CD4-positive, alpha-beta T cell treated with Interleukin-1 beta for 1 hour (primary cell): ENCODE measurements at places on chromosomes 16 and 17.
A peak's percentile ranks its signal among the peaks of the same experiment; 100 is the strongest.

- DNase-seq, result no peak
These were observed 467.1 kb downstream of the SOX9 start for GRCh38 chr17:72587773-72588511.

- DNase-seq, result no peak
These were observed 28.9 kb downstream of the G6PC1 start for GRCh38 chr17:42929497-42929844.

GRCh38 chr16:29699324-29700219, 20.6 kb downstream of the QPRT start:
- no peak for DNase-seq

- no peak for DNase-seq
These were observed 44.2 kb downstream of the SNX20 start for GRCh38 chr16:50636753-50637374.

DNA sequence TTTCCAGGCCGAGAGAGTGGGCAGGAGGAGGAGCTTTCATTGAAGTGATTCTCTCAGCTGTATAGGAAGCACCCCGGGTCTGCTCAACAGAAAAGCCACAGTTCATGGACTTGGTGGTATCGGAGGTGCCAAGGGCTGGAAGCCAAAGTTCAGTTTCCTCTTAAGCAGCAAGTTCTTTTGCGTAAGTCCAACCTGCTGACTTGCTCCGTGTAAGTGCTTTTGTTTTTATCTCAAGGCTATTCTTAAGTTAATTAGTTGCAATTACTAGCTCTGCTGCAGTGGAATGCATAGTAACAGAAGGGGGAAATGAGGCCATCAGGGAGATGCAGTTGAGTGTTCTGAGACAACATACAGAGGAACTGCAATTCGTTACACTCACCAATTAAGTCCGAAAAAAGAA, 44.6 kb downstream of the SMIM36 start:
- no peak for DNase-seq

GRCh38 chr17:74443516-74444296, 11.8 kb downstream of the GPRC5C start:
- no peak for DNase-seq

GRCh38 chr17:38559051-38559879, 46.5 kb downstream of the SRCIN1 start:
- DNase-seq, result peak; percentile 88

DNA sequence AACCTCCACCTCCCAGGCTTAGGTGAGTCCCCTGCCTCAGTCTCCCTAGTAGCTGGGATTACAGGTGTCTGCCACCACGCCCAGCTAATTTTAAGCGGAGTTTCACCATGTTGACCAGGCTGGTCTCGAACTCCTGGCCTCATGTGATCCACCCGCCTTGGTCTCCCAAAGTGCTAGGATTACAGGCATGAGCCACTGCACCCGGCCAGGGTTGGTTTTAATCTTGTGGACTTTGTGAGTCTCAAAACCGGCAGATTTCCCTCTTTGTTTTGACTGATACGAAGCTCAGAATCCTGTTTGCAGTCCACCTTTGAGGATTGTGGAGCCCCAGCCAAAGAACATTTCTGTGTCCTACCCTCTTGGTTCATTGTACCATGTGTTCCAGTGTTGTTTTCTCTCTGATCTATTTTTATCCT, 16.4 kb upstream of the CPSF4L start:
- DNase-seq, result no peak

DNA sequence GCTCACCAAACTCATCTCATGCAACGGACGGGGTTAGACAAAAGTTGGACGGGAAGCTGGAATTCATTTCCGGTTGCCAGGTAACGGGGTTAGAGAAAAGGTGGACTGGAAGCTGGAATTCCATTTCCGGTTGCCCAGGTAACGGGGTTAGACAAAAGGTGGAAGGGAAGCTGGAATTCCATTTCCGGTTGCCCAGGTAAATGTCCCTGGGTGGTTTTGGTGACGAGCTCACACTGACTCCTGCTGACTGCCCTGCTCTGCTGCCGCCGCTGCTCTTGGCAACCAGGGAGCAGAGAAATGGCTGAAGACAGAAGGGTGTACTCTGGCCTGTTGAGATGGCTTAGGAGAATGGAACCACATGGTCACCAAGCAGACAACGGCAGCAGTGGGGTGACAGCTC, 170.3 kb upstream of the RPH3AL start:
- no peak for DNase-seq

- no peak for DNase-seq
These were observed 24.8 kb upstream of the NAGS start for GRCh38 chr17:43979671-43980070.

GRCh38 chr17:33992113-33992512, 263.0 kb upstream of the CCL2 start:
- DNase-seq, result no peak

- DNase-seq, result no peak
These were observed 30.5 kb downstream of the TMEM98 start for GRCh38 chr17:32958418-32958817.

- DNase-seq, result no peak
These were observed 25.7 kb upstream of the RASL10B start for GRCh38 chr17:35705705-35706104.

DNA sequence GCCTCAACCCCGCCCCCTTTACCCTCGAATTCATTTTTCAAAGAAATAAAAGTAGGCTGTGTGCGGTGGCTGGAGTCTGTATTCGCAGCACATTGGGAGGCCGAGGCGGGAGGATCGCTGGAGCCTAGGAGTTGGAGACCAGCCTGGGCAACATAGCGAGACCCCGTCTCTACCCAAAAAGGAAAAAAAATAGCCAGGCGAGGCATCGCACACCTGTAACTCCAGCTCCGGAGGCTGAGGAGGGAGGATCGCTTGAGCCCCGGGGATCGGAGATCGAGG, 671 bp upstream of the TOP2A start:
- DNase-seq, result no peak

- DNase-seq, result no peak
These were observed 8.4 kb downstream of the ZNF319 start for GRCh38 chr16:57992084-57992483.

GRCh38 chr17:796609-797008, 14.5 kb downstream of the MRM3 start:
- DNase-seq, result no peak

GRCh38 chr17:4004517-4005295, 40.5 kb upstream of the ATP2A3 start:
- peak; percentile 59 for DNase-seq

- DNase-seq, result no peak
These were observed 7.3 kb downstream of the ARHGAP27 start for GRCh38 chr17:45425125-45425983.

DNA sequence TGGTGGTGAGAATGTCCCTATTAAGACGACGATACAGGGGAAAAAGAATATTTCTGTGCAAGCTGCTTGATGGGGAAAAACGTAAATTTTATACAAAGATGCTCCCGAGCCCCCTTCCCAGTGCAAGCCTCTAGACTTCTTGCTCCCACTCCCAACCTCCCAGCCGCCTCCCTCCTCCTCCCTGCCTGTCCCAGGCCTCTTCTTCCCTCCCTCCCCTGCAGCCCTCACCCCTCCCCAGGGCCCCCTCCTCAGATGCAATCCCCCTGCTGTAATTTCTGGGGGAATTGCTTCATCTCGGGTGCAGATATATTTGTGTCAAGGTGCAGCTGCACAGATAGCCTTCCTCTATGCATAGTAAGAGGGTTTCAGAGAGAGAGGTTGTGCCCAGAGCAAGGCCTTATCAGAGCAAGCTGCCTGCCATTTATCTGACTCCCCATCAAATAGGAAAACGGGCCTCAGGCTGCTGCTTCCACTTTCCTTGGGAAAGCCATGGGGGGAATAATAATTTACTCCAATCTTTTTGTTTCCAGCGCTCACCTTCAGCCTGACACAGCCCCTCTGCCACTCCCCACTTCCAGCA, 47.4 kb upstream of the LHX1 start:
- no peak for DNase-seq

DNA sequence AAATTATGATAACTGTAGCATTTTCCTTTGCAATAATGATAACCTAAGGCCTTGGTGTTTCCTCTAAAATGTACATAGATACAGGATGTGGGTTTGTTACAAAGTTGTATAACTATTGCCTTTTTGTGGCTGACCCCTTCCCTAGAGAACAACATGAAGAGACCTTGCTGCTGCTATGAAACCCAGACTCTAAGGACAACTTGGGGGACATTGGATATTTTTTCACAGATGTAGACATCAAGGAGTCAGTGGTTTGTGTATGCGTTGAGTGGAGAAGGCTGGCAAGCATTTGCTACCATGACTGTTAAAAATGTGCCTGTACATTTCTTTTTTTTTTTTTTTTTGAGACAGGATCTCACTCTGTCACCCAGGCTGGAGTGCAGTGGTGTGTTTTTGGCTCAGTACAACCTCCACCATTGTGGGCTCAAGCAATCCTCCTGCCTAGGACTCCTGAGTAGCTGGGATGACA, 12.3 kb downstream of the HMOX2 start:
- peak; percentile 59 for DNase-seq

GRCh38 chr16:4868026-4868425, 20.7 kb downstream of the UBN1 start:
- DNase-seq, result no peak

DNA sequence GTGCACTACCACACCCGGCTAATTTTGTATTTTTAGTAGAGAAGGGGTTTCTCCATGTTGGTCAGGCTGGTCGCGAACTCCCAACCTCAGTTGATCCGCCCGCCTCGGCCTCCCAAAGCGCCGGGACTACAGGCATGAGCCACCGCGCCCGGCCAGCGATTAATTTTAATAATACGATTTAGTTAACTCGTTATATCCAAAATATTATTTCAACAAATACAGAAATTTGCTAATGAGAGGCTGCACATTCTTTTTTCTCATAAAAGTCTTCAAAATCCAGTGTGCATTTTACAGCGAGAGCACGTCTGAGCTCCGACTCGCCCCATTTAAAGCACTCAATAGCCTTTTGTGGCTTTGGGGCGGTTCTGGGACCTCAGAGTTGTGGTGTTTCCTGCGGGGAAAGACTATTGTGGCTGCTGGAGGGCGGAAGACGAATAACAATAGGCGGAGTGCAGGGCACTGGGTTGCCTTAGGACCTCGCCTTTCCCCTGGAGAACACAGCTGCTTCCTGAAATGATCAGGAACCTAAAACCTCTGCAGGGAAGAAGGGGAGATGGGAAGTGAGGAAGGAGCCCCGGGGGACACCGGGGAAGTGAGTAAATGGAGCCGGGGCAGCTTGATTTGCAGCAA, 2.9 kb upstream of the ZSCAN10 start:
- peak; percentile 44 for DNase-seq

GRCh38 chr16:17301593-17302135, 169.1 kb downstream of the XYLT1 start:
- peak; percentile 78 for DNase-seq

- DNase-seq, result no peak
These were observed 431.3 kb downstream of the HS3ST3B1 start for GRCh38 chr17:14732211-14732610.

DNA sequence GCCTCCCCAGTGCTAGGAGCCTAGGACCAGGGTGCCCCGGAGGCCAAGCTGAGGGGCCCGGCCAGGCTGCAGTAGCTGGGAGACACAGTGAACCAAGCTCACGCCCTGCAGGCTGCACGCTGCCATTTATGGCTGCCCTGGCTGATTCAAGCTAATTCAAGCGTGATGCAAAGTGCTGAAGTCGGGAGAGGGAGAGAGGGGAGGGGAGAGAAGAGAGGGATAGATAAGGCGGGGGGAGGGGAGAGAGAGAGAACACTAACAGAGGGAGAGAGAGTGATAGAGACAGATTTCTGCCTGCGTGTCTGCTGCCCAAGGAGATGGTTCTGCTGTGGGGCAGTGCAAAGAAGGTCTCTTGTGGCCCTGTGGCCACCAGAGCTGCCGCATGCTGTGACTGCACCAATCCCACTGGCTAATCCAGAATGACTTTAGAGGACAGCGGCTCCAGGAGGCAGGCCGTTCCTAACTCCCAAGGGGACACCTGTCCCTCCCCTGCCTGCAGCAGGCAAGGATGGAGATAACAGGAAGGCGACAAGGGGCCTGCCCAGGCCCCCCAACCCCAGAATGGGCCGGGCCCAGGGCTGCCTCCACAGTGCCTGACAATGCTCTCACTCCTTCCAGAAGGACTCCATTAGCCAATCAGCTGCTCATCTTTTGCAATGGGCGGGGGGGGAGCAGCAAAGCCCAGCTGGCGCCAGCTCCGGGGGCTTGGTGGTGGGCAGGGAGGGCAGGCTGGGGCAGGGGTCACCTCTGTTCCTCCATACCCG, 12.9 kb downstream of the MXRA7 start:
- DNase-seq, result no peak

DNA sequence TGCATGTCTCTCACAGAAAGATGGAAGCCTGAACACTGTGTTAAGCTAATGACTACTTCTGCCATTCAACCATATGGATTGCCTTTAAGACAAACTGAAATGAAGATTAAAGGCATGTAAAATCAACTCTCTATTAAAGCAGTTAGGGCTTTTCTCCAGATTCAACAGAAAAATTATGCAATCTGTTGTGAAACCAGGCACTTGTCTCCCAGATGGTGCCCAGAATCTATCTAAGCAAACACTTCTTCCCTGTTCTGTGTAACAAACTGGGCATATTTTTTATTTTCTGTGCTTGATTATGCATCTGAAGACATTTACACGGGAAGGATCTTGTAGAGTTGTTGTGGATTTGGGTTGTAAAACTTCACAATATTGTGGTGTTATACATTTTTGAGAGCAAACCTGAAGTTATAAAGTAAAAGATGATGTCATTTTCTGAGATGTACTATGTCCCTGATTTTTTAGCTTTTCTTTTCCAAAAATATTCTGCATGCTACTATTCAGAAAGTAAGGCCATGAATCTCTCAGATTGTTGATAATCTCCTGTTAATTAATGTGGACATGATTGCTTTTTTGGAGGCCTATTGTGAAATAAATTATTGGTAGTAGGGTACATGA, 1550.3 kb downstream of the CDH8 start:
- DNase-seq, result no peak

- no peak for DNase-seq
These were observed 217.8 kb downstream of the CHD9NB start for GRCh38 chr16:52834736-52835465.

DNA sequence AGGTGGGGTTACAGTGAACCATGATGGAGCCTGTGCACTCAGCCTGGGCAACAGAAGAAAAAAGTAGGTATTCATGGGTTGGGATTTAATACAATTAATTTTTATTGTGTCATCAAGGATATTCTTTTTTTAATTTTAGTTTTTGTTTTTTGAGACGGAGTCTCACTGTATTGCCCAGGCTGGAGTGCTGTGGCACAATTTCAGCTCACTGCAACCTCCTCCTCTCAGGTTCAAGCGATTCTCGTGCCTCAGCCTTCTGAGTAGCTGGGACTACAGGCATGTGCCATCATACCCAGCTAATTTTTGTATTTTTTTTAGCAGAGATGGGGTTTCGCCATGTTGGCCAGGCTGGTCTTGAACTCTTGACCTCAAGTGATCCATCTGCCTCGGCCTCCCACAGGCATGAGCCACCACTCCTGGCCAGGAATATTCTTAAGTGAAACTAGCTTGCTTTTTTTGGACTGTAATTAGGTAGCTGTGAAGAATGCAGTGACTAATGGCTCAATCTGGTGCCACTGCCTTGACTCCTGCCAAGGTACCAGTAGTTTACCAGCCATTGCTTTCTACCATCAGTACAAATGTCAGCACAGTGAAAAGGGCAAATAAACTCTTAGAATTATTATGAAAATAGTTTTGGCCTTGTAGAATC, 4.8 kb downstream of the PPM1D start:
- DNase-seq, result no peak
